ENCODE measurements at places on chromosomes 4 and X.

GRCh38 chr4:5804656-5805055, 88.2 kb downstream of the CRMP1 start:
- DNase-seq = no peak

DNA sequence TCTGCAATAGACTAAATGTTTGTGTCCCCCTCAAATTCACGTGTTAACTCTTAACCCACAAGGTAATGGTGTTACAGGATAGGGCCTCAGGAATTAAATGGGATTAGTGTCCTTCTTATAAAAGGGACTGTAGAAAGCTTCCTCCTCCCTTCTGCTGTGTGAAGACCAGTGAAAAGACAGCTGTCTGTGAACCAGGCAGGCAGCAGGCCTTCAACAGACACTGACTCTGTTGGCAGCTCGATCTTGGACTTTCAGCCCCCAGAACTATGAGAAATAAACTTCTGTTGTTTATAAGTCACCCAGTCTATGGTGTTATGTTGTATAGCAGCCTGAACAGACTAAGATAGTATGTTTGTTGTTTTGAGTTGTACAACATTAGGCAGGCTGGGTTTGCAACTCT, 208.1 kb downstream of the GBA3 start:
- no peak for DNase-seq

- no peak for DNase-seq
Observed at GRCh38 chr4:89070041-89070440, 13.1 kb upstream of the FAM13A start.

GRCh38 chrX:136028383-136028984, 43.2 kb downstream of the SLC9A6 start:
- DNase-seq = no peak

DNA sequence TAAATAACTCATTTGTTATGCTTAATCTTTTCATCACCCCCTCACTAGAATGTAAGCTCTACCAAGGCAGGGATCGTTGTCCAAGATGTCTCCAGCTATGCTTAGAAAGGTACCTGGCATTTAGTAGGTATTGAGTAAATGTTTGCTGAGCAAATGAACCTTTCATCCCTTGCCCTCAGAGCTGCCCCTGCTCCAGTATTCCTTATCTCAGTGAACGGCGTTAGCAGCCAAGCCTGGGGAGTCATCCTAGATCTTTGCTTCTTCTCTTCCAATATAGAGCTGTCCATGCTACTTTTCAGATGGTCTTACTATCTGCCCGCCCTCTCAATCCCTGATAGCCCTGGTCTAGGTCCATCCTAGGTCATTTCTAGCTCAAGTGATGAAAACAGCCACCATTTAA, 188.4 kb downstream of the NR3C2 start:
- no peak for DNase-seq

- no peak for DNase-seq
Observed at GRCh38 chr4:177119691-177120090, 190.0 kb upstream of the NEIL3 start.

- DNase-seq = no peak
Observed at GRCh38 chrX:46686003-46686645, 72.8 kb downstream of the SLC9A7 start.

- no peak for DNase-seq
Observed at GRCh38 chr4:56307423-56307822, 79.9 kb downstream of the AASDH start.

All from activated naive CD8-positive, alpha-beta T cell treated with anti-CD3 and anti-CD28 coated beads, Interleukin-2, amount 10 ng/mL, durations not matched to agents 7 days and 5 days (primary cell).